ENCODE measurements at places on chromosomes 12 and 14.

DNA sequence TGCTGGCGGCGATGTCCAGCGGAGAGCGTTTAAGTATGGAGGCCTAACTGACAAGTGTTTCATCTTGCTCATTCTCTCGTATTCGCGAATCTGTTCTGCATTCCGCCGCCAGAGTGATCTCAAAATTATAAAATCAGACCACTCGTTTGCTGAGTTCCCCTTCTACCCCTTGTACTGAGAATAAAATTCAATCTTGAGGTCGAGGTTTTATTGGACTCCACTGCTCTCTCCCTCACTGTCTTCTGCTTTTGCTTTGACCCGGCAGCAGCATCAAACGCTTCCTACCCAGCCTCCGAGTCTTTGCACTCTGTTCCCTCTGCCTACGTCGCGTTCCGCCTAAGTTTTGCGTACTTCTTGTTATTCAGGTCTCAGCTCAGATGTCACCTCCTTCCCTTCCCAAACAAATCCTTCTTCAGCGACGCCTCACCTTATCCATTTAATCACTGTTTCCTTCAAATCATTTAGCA is 462 bp downstream of the KNTC1 start:
- peak; percentile 40 for DNase-seq

- no peak for DNase-seq
These were observed 99.9 kb downstream of the KICS2 start for GRCh38 chr12:64122154-64122553.

GRCh38 chr14:76085358-76085757 is 66.4 kb upstream of the GPATCH2L start:
- DNase-seq: no peak

DNA sequence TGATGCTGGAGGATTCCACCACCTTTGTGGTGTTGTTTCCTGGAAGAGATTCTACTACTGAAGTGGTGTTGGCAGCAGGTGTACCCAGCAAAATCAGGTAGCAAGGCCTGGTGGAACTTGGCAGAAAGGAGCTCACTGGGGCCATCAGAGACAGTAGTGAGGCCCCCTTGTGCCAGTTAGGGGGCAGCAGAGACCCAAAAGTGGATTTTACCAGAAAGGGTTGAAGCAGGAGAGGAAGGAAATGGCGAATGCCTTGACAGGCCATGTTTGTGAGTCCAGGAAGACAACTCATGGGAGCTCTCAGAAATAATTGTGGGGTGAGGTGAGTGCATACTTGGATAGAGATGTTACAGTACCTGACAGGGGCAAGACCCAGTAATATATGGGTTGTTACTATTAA is 137.7 kb upstream of the FGD4 start:
- no peak for DNase-seq

DNA sequence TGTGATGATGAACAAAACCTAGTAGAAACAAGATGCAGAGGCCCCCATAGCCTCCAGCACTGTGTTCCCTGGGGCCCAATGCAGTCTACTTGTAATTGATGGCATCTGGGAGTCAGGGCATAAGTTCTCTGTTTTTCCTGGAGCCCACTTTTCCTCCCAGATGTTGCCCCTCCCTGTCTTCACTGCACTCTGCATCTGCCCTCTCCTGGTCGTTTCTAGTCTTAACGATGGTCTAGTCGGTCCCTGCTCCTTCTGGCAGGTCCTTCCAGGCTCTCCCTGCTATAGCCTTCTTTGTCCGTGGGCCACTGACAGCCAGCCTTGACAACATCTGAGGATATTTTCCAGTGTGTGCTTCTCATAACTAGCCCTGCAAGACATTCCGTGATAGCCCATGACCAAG is 208.3 kb downstream of the GXYLT1 start:
- DNase-seq: no peak

DNA sequence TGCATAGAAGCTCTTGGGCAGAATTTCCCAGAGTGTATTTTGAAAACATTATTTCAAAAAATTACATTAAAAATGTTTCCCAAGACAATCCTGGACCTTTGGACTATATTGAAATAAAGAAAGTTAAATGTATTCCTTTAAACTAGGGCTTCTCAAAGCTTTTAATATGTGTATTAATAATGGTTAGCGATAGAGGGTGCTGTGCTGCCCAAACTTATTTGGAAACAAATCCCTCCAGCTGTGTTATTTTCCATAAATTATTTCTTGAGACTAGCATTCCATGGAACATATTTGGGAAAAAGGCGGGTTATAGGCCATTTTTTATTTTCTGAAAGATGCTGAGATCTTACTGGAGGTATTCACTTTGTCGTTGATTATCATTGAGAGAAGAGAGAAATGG is 397.8 kb upstream of the MIS18BP1 start:
- DNase-seq: no peak

- DNase-seq: no peak
These were observed 179.0 kb downstream of the TSPAN9 start for GRCh38 chr12:3256103-3256631.

DNA sequence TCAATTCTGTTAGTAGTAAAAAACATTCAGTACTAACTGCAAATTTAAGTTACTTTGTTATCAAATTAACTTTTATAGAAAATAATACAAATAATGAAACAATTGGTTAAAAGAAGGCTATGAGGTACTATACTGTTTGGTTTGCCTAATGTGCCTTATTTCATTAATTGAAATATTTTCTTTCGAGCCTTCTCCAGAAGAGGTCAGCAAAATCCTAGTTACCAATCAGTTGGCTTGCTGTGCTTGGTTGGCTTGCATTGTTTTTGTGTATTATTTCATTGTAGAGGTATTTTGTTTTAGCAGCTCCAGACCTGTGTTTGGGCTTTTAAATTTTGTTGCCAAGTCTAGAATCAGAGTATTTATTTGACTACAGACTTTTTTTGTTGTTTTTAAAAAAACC is 68.5 kb downstream of the AEBP2 start:
- no peak for DNase-seq

GRCh38 chr12:41604830-41605229 is 416.7 kb downstream of the PDZRN4 start:
- no peak for DNase-seq

- no peak for DNase-seq
These were observed 8.2 kb upstream of the MIS18BP1 start for GRCh38 chr14:45261209-45261608.
